T-helper 17 cell (primary cell): ENCODE measurements at places on chromosomes 12 and 14. TPM values are rescaled to one million over a fixed set of nuclear protein-coding genes. Genes with fewer than 3 reads are reported as not detected.

Gene DCAF5
- total RNA-seq: 55.0 TPM

Gene OAS2
- total RNA-seq: 45.3 TPM

Gene PPM1H
- not detected for total RNA-seq

Gene BIN2
- total RNA-seq: 233 TPM

Gene MOK
- 4.7 TPM for total RNA-seq

Gene AICDA
- total RNA-seq: not detected

Gene NR1H4
- not detected for total RNA-seq

Gene ZNF641
- 27.1 TPM for total RNA-seq

Gene BATF
- total RNA-seq: 21.3 TPM

Gene GPHB5
- not detected for total RNA-seq
